Activated CD4-positive, alpha-beta T cell treated with anti-CD3 and anti-CD28 coated beads, Interleukin-2, amount 50 U/mL, for 24 hours (primary cell): ENCODE measurements at places on chromosomes 16 and 17.

DNA sequence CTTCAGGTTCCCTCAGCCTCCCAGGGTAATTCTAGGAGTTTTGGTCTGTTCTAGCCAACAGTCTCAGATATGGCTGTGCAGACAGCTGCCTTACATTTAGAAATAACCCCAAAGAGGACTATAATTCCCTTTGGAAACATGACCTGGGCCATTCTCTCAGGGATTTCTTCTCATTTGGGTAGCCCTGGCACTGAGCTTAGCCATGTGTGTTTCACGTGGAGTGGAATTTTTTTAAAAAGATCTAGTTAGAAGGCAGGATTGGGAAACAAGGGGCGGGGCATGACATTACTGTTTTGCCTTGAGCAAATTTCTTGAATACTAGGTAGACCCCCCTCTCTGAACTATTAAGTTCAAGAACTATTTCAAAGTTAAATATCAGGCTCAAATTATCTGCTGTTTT lies 29.6 kb upstream of the MRC2 start:
- no peak for DNase-seq

- DNase-seq = no peak
Observed at GRCh38 chr16:66477028-66477515, 50.0 kb downstream of the BEAN1 start.

- no peak for DNase-seq
Observed at GRCh38 chr17:72852277-72852938, 240.1 kb downstream of the SLC39A11 start.

DNA sequence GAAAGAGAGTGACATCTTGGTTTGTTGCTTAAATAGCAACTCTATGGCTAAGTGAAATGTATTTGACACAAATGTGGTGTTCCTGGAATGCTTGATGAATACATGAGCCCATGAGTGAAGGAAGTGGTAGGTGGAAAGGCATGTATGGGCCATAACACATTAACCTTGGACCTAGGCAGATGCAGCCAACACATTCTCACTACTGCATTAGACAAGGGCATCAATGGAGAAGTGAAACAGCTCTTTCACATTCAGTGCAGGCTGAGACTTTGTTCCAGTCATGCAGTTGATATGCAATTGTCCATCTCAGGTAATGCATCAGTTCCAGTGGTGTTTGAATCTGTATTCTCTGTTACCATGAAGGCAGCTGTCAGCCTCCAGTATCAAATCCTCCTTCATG lies 133.6 kb downstream of the HS3ST3B1 start:
- no peak for DNase-seq

- peak; percentile 38 for DNase-seq
Observed at GRCh38 chr17:82449131-82449882, 1.2 kb downstream of the CYBC1 start.

GRCh38 chr17:68657166-68657565 lies 56.0 kb upstream of the FAM20A start:
- DNase-seq = no peak

GRCh38 chr17:48544349-48545021 lies 424 bp downstream of the HOXB2 start:
- DNase-seq = peak; percentile 22

- no peak for DNase-seq
Observed at GRCh38 chr17:45101883-45102811, 30.2 kb downstream of the PLCD3 start.

DNA sequence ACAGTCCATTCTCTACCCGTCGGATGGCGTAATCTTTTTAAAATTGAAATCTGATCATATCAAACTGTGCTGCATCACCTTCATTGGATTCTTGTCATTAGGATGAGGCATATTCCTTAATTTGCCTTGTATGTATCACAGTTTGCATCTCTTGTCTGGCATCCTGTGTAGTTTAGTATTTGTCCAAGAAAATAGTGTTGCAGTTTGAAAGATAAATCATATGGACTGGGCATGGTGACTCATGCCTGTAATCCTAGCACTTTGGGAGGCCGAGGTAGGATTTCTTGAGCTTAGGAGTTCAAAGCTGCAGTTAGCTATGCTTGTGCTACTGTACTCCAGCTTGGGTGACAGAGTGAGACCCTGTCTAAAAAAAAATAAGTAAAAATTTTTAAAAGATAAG lies 5.8 kb upstream of the RSL1D1 start:
- DNase-seq = no peak

DNA sequence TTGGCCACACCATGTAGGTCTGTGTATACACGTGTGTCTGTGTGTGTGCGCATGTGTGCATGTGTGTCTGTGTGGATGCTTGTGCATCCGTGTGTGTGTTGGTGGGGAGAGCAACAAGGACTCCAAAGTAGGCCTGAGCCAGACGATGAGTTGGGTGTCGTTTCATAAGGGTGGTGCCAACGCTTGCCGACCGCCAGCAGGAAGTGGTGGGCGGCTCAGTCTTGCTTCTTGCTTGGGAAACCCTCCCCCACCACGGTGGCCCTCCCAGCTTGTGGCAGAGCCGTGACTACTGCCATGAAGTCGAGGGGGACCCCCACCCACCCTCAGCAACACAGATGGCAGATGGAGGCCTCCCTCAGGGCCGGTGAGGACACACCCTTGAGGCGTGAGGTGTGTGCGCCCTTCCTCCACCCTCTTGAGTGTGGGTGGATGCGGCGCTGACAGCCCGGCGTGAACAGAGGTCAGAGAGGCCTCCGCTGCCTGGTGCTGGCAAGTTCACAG lies 17.5 kb downstream of the SBK1 start:
- DNase-seq = peak; percentile 62

DNA sequence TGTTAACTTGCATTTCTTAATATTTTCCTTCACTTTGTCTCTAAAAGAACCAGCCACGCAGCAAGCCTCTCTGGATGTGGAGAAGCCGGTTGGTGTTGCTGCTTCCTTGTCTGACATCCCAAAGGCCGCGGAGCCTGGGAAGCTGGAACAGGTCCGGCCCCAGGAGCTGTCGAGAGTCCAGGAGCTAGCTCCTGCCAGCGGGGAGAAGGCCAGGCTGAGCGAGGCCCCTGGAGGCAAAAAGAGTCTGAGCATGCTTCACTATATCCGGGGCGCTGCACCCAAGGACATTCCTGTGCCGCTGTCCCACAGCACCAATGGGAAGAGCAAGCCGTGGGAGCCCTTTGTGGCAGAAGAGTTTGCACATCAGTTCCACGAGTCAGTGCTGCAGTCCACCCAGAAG lies 22.8 kb downstream of the GINS2 start:
- no peak for DNase-seq

DNA sequence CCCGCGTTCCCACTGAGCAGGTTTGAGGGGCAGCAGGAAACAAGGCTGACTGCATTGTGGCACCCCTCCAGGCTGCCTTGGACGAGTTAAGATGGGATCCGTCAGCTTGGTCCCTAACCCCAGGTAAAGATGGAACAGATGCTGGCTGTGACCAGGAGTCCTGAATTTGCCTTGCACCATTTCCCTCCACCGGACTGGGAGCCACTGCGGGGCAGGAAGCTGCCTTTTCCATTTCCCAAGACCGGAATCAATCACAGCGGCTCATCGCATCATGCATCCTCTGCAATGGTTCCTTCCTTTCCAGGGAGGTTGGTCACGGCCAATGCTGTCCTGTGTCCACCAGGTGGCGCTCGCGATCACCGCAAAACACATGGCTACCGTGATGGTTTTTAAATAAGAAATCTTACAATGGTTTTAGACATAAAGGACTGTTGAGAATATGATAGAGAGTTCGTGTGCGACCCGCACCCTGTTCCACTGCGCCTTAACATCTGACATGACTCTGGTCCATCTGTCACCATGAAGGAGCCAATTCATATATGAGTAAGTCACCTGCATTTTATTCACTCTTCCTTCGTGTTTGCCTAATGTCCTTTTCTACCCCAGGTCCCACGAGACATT lies 6.8 kb upstream of the MEAK7 start:
- DNase-seq = peak; percentile 74

- no peak for DNase-seq
Observed at GRCh38 chr17:62014526-62014925, 50.6 kb downstream of the MED13 start.

- DNase-seq = no peak
Observed at GRCh38 chr17:19713901-19714361, 2.5 kb downstream of the SLC47A2 start.

GRCh38 chr17:60167065-60167741 lies 17.4 kb downstream of the CA4 start:
- no peak for DNase-seq

DNA sequence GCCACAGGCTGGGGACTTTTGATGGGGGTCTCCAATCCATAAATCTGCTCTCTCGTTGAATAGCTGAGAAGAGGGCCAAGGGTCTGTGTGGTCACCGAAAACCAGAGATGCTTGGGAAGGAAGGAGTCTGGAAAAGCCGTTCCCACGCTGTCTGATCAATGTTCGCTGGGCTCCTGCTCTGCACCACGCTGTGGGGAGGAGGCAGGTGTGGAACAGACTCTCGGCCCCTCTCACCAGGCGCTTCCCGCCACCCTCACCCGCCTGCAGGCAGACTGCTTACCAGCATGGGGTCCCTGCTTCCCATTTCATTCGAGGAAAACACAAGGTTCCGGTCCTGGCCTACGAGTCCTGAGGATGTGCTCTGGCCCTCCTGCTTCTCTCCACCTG lies 702 bp upstream of the ALDH3A1 start:
- no peak for DNase-seq
